ENCODE measurements at places on chromosomes 3 and 15.

GRCh38 chr15:63500265-63501250 lies 3.8 kb upstream of the USP3 start:
- no peak for DNase-seq

GRCh38 chr3:180828723-180829408 lies 83.6 kb upstream of the FXR1 start:
- DNase-seq: no peak

DNA sequence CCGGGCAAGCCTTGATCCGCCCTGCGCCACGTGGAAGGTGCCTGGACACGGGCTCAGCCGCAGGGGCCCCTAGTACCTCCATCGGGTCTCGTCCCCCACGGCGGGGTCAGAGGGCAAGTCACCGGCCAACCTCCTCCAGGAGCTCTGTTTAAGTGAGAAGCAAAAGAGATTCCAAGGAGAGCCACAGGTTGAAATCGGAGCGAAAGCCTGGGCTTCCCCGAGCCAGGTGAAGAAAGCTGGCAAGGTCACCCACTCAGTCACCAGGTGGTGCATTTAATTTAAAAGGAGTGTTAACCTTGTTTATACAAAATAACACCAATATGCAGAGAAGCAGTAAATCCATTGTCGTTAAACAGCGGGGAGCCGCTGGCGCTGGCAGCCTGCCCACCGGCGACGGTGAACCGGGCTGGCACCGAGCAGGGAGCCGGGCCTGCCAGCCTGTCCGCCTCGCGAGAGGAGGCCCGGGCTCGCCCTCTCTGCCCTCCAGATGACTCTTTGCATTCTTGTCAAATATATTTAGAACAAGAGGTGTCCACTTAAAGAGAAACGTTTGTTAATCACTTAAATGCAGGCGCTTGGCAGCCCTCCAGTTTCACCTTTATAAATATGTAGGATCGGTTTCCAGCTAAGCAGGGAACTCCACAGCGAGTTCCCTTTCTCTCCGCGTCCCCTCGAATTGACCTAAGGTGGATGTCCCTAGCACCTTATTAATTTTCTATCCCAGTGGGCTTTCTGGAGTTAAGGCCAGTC lies 277.3 kb upstream of the NR2F2 start:
- DNase-seq: no peak

DNA sequence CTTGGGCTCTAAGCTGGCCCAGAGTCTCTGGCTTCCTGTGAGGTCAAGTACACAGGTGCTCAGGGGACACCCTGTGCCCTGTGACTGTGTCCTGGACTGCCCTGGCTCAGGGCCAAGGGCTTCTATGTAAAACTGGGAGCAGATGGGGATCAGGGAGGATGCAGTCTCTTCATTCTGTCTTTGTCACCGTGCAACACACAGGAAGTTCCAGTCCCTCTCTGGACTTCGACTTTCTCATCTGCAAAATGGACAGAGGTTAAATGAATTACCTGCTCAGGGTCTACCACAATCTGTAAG lies 61.9 kb upstream of the TLE3 start:
- DNase-seq: no peak

DNA sequence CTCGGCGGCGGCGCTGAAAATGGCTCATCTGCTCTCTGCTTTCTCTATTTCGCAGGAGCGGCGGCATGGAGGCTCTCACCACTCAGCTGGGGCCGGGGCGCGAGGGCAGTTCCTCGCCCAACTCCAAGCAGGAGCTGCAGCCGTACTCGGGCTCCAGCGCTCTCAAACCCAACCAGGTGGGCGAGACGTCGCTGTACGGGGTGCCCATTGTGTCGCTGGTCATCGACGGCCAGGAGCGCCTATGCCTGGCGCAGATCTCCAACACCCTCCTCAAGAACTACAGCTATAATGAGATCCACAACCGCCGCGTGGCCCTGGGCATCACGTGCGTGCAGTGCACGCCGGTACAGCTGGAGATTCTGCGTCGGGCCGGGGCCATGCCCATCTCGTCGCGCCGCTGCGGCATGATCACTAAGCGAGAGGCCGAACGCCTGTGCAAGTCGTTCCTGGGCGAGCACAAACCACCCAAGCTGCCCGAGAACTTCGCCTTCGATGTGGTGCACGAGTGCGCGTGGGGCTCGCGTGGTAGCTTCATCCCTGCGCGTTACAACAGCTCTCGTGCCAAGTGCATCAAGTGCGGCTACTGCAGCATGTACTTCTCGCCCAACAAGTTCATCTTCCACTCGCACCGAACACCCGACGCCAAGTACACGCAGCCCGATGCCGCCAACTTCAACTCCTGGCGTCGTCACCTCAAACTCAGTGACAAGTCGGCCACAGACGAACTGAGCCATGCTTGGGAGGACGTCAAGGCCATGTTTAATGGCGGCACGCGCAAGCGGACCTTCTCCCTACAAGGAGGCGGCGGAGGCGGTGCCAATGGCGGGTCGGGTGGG lies 790 bp downstream of the SKOR1 start:
- no peak for DNase-seq

GRCh38 chr3:148232389-148232788 lies 465.3 kb upstream of the AGTR1 start:
- DNase-seq: no peak

GRCh38 chr3:58068122-58068809 lies 60.0 kb downstream of the FLNB start:
- DNase-seq: no peak

DNA sequence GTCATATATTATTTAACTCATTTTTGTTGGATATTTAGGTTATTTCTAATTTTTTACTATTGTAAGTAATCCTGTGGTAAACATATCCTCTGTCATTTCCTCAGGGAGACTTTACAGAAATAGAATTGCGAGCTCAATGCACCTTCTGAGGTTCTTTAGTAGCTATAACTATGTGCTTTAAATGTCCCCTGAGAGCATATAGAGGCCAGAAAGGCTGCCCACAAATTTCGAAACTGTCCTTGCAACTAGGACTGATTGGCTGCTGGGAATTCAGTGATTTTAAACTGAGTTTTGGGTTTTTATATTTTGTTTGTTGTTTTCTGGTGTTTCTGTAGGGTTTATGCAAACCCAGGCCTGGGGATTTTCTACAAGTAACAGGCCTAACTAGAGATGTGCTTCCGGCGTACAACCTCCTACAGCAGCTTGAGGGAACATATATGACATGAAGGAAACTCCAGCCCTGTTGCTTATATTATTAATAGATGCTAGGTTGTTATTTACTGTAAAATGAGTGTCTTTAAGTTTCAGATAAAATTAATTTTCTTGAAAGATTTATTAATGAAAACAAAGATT lies 29.1 kb upstream of the P4HTM start:
- DNase-seq: no peak

- DNase-seq: no peak
These were observed 20.8 kb upstream of the SRP14 start for GRCh38 chr15:40059821-40060220.

- no peak for DNase-seq
These were observed 63.4 kb downstream of the SNRK start for GRCh38 chr3:43349716-43350115.

DNA sequence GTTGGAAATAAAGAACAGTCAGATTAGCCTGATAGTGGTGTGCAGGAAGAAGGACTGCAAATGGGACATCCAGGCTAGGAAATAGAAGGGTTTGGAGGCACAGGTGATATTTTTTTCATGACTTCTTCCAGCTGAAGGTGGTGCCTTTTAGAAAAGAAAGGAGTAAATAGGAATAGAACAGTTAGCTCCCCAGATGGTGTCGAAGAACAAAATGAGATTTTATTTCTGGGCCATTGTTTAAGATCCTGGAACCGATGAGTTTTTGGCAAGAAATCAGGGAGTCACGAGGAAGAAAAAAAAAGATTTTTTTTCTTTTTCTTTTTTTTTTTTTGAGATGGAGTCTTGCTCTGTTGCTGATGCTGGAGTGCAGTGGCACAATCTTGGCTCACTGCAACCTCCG lies 9.8 kb upstream of the NCK1 start:
- DNase-seq: no peak

- no peak for DNase-seq
These were observed 101.3 kb upstream of the HES1 start for GRCh38 chr3:194034346-194035336.

DNA sequence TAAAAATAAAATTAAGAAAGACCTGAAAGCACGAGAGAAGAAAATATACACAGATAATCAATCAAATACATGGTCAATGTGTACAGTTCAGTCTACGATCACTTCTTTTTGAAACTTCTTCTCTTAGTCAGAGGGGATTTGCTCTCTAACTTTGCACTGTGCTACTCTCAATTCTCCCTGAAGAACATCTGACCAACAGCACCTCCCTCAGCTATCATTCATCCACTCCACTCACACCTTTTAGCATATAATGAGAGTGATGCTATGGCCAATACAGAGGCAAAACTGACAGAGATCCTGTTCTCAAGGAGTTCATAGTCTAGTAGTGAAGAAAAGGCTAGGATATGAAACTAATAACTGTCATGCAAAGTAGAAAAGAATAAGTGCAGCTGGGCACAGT lies 45.9 kb downstream of the P3H2 start:
- DNase-seq: no peak

GRCh38 chr15:46960581-46960980 lies 756.7 kb upstream of the SEMA6D start:
- no peak for DNase-seq

- no peak for DNase-seq
These were observed 7.6 kb downstream of the GDPGP1 start for GRCh38 chr15:90241343-90242192.

GRCh38 chr3:10444110-10444429 lies 61.3 kb downstream of the ATP2B2 start:
- no peak for DNase-seq

DNA sequence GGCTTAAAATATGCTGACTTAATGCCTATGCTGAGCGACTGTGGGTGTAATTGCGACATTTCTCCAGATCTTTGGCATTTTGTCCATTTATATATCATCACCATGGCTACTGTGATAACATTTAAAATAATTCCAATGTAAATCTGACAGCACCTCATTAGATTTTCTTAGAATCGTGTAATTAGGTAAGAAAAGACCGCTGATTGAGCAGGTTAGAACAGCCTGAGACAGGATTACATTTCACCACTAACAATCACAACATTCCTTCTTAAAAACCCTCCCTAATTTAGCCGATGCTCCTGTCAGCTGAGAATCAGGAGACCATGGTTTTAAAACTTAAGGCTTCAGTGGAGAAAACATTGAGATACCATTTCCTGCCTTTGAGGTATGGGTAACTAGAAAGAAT lies 455.3 kb upstream of the PDZRN3 start:
- no peak for DNase-seq
